ENCODE measurements at places on chromosomes 7 and 10. TPM values are rescaled to one million over a fixed set of nuclear protein-coding genes. Genes with fewer than 3 reads are reported as not detected.
A peak's percentile ranks its signal among the peaks of the same experiment; 100 is the strongest.

FZD8 gene
- 30.9 TPM for total RNA-seq

GRCh38 chr10:79173582-79174262 is 105.0 kb downstream of the ZMIZ1 start:
- H3K4me1 ChIP-seq: peaks cover 37% of the 10 kb centered on the region
- peaks cover 18% of the 10 kb centered on the region for H3K36me3 ChIP-seq
- no peak overlapping the region for H3K4me3 ChIP-seq
- H3K27me3 ChIP-seq: no peaks in the 10 kb centered on the region
- no peak for DNase-seq
- no peak overlapping the region for H3K27ac ChIP-seq

GRCh38 chr7:79051915-79052314 is 401.6 kb downstream of the MAGI2 start:
- H3K36me3 ChIP-seq: no peaks in the 10 kb centered on the region
- no peak for DNase-seq
- H3K27me3 ChIP-seq: no peaks in the 10 kb centered on the region
- no peak overlapping the region for H3K27ac ChIP-seq
- no peak overlapping the region for H3K4me3 ChIP-seq

DNA sequence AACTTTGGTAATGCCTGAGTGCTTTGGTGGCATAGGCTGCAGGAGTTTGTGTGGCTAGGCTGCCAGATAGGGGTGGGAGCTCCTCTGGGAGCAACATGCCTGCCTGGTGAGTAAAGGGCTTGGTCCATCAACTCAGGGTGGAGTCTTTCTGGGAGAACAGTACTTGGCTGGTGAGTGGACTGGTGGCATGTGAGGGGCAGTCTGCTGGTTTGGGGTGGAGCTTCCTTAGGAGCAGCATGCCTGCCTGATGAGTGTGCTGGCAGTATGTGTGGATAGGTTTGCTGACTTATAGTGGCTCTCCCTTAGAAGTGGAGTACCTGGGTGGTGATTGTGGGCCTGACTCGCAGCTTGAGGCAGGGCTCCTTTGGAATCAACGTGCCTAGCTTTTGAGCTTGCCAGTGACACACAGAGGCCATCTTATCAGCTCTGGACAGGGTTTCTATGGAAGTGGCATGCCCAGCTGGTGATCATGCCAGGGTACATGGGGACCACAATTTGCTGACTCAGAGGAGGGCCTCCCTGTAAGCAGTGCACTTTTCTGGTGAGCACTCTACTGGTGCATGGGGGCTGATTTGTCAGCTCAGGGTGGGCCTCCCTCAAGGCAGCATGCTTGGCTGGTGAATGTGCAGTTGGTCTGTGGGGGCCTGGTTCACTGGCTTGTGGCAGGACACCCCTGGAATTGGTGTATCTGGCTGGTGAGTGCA is 35.0 kb upstream of the SRI start:
- no peaks in the 10 kb centered on the region for H3K27me3 ChIP-seq
- H3K27ac ChIP-seq: no peak overlapping the region
- peak; percentile 24 for DNase-seq
- H3K36me3 ChIP-seq: no peaks in the 10 kb centered on the region
- H3K4me1 ChIP-seq: no peaks in the 10 kb centered on the region

- H3K4me3 ChIP-seq: no peak overlapping the region
- H3K27me3 ChIP-seq: no peaks in the 10 kb centered on the region
- no peaks in the 10 kb centered on the region for H3K36me3 ChIP-seq
Observed at GRCh38 chr7:43956027-43956426, 29.8 kb downstream of the UBE2D4 start.

GRCh38 chr10:102085336-102085735 is 20.2 kb downstream of the HPS6 start:
- H3K4me3 ChIP-seq: no peak overlapping the region
- no peak for DNase-seq
- no peaks in the 10 kb centered on the region for H3K27me3 ChIP-seq
- no peaks in the 10 kb centered on the region for H3K36me3 ChIP-seq

DNA sequence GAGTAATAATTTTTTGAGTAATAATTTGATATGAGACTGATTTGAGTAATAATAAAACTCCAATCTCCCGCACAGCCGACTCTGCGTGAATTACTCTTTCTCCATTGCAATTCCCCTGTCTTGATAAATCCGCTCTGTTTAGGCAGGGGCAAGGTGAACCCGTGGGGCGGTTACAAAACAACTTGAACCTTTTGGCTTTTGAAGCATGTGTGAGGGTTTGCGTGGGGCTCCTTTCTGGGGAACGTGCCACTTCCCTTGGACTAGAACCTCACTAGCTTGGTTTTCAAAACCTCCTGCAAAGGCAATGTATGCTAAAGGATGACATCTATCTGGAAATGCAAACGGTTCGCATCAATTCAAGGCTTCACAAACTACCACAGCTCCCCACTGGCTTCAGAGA is 1.5 kb downstream of the CRPPA start:
- peaks cover 35% of the 10 kb centered on the region for H3K4me1 ChIP-seq
- no peak for DNase-seq
- H3K36me3 ChIP-seq: no peaks in the 10 kb centered on the region
- H3K4me3 ChIP-seq: no peak overlapping the region
- peak overlapping the region; percentile 84 for H3K27ac ChIP-seq
- no peaks in the 10 kb centered on the region for H3K27me3 ChIP-seq

- DNase-seq: peak; percentile 65
- no peaks in the 10 kb centered on the region for H3K36me3 ChIP-seq
- no peak overlapping the region for H3K27ac ChIP-seq
- H3K27me3 ChIP-seq: no peaks in the 10 kb centered on the region
- H3K4me3 ChIP-seq: no peak overlapping the region
- no peaks in the 10 kb centered on the region for H3K4me1 ChIP-seq
Observed at GRCh38 chr7:69903410-69903809, 305.1 kb downstream of the AUTS2 start.

DNA sequence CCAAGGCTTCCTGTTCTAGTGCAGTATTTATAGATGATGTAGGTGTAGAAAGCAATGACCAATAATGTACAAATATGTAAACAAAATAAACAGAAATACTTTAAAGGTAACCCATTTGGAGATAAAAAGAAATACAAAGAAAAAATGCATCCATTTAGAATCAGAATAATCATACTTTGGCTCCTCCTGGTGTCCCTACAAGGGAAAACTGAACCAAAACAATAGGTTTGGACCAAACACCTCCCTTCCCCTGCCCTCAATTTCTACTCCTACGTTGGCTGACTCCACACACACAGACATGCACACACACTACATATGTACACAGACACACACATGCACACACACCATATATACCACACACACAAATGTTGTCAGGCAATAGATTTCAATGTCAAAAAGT is 36.0 kb downstream of the C10orf143 start:
- H3K4me3 ChIP-seq: no peak overlapping the region
- no peaks in the 10 kb centered on the region for H3K36me3 ChIP-seq
- no peaks in the 10 kb centered on the region for H3K4me1 ChIP-seq
- DNase-seq: no peak
- H3K27ac ChIP-seq: no peak overlapping the region
- H3K27me3 ChIP-seq: no peaks in the 10 kb centered on the region

STEAP1B gene
- 1.1 TPM for total RNA-seq

GRCh38 chr7:87027900-87028299 is 31.6 kb downstream of the ELAPOR2 start:
- DNase-seq: no peak
- no peaks in the 10 kb centered on the region for H3K27me3 ChIP-seq
- no peak overlapping the region for H3K27ac ChIP-seq
- H3K36me3 ChIP-seq: no peaks in the 10 kb centered on the region
- H3K4me1 ChIP-seq: no peaks in the 10 kb centered on the region
- no peak overlapping the region for H3K4me3 ChIP-seq

AP1S1 gene
- total RNA-seq: 172 TPM

HOXA5 gene
- total RNA-seq: not detected

FGL2 gene
- total RNA-seq: not detected

DNA sequence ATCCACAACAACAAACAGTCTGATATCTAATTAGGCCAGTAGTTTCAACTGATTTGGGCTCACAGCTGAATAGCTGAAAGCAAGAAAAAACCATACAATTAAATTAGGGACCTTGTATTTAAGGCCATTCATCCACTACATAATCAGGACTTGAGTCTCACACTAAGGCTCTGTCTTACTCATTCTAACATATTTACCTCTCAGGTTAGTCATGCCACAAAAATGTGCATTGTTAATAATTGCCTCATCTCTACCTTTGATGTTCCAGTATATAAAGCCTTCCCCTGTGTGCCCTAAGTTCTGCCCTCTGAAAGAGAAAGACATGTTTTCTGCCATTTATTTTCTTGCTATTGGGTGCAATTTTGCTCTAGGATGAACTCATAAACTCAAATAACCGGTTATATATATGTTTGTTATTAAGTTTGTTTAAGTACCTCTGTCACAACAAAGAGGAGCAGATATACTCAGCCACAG is 5.3 kb upstream of the C1GALT1 start:
- no peaks in the 10 kb centered on the region for H3K27me3 ChIP-seq
- H3K27ac ChIP-seq: peak overlapping the region; percentile 98
- peak overlapping the region; percentile 41 for H3K4me3 ChIP-seq

ECHDC3 gene
- total RNA-seq: 1.9 TPM

DNA sequence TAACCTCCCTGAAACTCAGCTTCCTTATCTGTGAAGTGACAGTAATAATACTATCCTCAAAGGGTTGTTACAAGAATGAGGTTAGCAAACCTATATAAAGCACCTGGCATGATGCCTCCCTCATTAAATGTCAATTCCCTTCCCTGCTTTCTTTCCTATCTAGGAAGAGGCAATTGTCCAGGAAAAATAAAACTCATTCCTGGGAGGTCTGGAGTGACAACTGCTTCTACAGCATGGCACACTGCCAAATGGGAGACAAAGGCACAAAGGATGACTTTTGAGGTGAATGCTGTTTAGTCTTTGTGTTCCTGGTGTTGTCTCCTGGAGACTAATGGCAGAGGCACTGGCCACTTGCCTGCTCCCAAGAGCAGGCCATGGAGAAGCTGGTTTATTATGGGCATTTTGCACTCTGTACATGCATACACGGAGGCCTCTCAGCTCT is 32.2 kb upstream of the PDE1C start:
- H3K27me3 ChIP-seq: no peaks in the 10 kb centered on the region
- no peaks in the 10 kb centered on the region for H3K4me1 ChIP-seq
- H3K36me3 ChIP-seq: no peaks in the 10 kb centered on the region
- DNase-seq: no peak
- H3K27ac ChIP-seq: no peak overlapping the region

DNA sequence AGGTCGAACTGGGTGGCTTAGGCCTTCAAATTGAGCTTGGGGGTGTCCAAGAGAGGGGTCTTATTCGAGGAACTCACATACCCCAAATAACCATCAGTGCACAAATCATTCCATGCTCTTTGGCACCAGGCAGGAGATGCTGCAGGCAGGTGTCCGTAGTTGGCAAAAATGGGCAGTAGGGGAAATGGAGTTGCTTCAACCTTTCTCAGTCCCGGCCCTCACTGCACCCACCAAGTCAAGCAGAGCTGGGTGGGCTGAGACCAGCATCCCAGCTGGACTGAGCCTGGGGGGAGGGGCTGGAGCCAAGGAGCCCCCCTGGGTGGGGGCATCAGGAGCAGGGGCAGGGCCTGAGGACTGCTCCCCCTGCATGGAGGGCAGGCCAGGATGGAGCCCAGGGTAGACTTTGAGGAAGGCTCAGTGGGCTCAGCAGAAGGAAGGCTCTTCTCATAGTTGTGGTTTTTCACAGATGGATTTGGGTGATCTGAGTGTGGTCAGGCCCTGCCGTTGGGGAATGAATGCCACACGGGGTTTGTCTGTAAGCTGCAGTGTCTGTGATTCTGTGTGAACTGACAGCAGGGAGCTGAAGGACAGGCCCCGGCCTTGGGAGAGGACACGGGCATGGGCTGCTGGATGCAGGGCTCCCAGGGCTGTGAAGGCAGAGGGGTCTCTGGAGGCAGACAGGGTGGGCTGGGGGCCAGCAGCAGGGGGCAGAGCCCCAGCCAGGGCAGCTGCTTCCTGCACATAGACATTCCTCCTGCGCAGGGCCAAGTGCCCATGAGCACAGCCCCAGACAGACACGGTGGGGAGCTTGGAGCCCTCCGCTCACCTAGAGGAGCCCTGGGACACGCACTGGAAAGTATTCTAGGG is 144.5 kb downstream of the ADCY1 start:
- no peak overlapping the region for H3K27ac ChIP-seq
- no peak overlapping the region for H3K4me3 ChIP-seq
- H3K4me1 ChIP-seq: no peaks in the 10 kb centered on the region

MKX gene
- total RNA-seq: 3.9 TPM

DNA sequence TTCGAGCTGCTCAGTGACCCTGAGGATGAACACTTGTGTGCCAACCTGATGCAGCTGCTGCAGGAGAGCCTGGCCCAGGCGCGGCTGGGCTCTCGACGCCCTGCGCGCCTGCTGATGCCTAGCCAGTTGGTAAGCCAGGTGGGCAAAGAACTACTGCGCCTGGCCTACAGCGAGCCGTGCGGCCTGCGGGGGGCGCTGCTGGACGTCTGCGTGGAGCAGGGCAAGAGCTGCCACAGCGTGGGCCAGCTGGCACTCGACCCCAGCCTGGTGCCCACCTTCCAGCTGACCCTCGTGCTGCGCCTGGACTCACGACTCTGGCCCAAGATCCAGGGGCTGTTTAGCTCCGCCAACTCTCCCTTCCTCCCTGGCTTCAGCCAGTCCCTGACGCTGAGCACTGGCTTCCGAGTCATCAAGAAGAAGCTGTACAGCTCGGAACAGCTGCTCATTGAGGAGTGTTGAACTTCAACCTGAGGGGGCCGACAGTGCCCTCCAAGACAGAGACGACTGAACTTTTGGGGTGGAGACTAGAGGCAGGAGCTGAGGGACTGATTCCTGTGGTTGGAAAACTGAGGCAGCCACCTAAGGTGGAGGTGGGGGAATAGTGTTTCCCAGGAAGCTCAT is 1.1 kb downstream of the DDIT4 start:
- H3K4me1 ChIP-seq: peaks cover 24% of the 10 kb centered on the region
- H3K4me3 ChIP-seq: peak overlapping the region; percentile 91
- no peak overlapping the region for H3K27ac ChIP-seq
- DNase-seq: no peak
- H3K27me3 ChIP-seq: no peaks in the 10 kb centered on the region
- no peaks in the 10 kb centered on the region for H3K36me3 ChIP-seq

BRAT1 gene
- total RNA-seq: 18.7 TPM

DNA sequence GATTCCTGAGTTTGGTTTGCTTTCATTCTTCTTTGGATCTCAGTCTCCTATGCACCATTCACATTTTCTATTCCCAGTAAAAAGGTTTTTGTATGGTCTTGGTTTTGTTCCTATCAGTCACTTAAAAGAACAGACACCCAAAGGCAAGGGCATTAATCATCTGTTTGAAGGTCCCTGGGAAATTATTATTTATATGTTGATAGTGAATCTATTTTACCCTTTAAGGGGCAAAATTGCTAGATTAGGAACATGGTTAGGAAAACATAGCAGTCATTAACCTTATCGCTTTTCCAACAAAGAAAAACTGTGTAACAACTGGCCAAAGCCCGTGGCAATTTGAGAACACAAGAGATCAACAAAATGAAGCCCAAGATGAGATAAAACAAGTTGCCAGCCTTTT is 1146.6 kb upstream of the C7orf33 start:
- no peak overlapping the region for H3K4me3 ChIP-seq
- no peaks in the 10 kb centered on the region for H3K27me3 ChIP-seq
- no peak overlapping the region for H3K27ac ChIP-seq
- no peaks in the 10 kb centered on the region for H3K36me3 ChIP-seq
- DNase-seq: no peak
- no peaks in the 10 kb centered on the region for H3K4me1 ChIP-seq

GRCh38 chr10:24694086-24694485 is 29.6 kb downstream of the ARHGAP21 start:
- no peak overlapping the region for H3K4me3 ChIP-seq
- peaks cover 3% of the 10 kb centered on the region for H3K36me3 ChIP-seq
- no peak overlapping the region for H3K27ac ChIP-seq
- no peaks in the 10 kb centered on the region for H3K4me1 ChIP-seq

- no peaks in the 10 kb centered on the region for H3K4me1 ChIP-seq
- no peak overlapping the region for H3K4me3 ChIP-seq
- peak; percentile 45 for DNase-seq
- H3K27me3 ChIP-seq: no peaks in the 10 kb centered on the region
- no peak overlapping the region for H3K27ac ChIP-seq
Observed at GRCh38 chr7:85719981-85720953, 533.4 kb upstream of the SEMA3D start.
